ENCODE measurements at places on chromosomes 16 and 17.

DNA sequence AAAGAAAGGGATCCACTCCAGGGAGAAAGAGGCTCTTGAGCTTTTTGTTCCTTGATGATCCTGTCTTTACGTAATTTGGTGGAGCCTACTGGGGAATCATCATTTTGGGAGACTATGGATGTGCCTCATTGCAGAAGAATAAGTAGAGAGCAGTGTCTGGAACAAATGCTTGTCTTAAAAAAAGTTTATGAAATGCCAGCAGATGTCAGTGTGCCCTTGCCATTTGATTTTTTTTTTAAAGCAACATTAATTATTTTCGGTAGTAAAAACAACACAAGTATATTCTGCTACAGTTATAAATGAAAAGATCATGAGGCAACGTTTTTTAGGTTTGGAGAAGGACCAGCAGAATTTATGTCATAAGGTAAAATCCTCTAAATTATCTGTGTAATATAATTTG, 934.8 kb upstream of the EEF2KMT start:
- no peak for DNase-seq

GRCh38 chr16:23682181-23682580, 3.5 kb downstream of the PLK1 start:
- no peak for DNase-seq

- no peak for DNase-seq
Observed at GRCh38 chr17:81814748-81815645, 11.0 kb downstream of the GCGR start.

- DNase-seq = no peak
Observed at GRCh38 chr16:86241681-86242080, 268.6 kb upstream of the FOXF1 start.

- DNase-seq = no peak
Observed at GRCh38 chr17:63332286-63332685, 113.8 kb downstream of the CYB561 start.

DNA sequence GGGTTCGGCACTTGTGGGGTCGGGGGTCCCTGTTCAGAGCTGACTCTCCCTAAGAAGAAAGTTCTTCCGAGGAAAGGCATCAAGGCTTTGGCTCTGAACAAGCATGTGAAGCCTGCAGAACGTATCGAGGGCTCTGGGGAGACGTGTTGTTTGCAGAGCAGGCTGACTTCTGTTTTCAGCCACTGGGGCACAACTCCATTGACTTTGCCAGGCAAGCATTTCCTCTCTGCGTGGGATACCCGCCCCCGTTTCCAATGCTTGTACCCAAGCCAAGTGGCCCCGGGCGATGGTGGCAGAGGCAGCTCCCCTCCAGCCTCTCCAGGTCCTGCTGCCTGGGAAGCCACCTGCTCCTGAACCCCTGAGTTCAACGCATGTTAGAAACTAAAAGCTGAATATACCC, 255.7 kb downstream of the RBFOX3 start:
- no peak for DNase-seq

DNA sequence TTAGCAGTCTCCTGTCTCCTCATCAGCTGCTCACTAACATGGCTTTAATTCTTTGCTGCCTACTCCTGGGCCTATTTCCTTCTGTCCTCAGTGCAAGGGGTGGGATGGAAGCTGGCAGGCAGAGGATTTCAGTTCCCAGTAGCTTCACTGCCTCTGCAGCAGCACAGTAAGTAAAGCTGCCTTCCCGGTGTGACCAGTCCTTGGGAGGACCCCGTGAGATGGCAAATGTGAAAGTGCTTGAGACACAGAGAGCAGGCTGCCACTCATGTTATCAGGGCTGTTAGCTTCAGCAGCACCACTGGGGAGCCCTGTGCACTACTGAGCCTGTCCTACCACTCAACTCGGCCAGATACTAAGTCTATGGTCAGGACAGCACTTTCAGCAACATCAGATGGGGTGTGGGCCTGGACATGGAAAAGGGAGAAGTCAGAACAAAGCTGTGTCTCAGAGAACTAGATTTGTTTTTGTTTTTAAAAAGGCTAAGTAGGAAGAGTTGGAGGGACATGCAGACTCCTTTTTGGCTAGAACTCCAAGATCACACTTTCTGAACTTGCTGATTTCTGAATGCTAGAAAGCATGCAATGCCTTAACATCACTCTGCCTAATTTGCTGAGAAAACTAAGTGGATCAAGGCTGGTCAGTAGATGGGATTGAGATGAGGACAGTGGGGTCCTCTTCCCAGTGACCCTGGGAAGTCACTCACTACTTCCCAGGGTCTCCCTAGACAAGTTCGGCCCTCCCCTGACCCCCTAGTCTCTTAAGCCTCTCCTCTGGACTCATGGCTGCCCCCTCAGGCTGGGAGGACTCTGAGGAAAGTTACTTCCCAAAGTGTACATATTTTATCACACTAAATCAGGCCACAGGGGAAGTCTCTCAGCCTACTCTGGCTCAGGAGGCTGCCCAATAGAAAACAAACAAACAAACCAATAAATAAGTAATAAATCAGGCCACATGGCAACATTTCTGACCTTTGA, 1.1 kb downstream of the ACSF2 start:
- DNase-seq = peak; percentile 27

Measured in activated naive CD4-positive, alpha-beta T cell treated with Interleukin-2 at 50 U/mL for 16 hours (primary cell).